ENCODE measurements at places on chromosomes 2 and 18.

GRCh38 chr2:206230060-206230762, 44.3 kb upstream of the ZDBF2 start:
- no peak for DNase-seq

GRCh38 chr2:231228974-231229529, 30.6 kb downstream of the ARMC9 start:
- DNase-seq: no peak

DNA sequence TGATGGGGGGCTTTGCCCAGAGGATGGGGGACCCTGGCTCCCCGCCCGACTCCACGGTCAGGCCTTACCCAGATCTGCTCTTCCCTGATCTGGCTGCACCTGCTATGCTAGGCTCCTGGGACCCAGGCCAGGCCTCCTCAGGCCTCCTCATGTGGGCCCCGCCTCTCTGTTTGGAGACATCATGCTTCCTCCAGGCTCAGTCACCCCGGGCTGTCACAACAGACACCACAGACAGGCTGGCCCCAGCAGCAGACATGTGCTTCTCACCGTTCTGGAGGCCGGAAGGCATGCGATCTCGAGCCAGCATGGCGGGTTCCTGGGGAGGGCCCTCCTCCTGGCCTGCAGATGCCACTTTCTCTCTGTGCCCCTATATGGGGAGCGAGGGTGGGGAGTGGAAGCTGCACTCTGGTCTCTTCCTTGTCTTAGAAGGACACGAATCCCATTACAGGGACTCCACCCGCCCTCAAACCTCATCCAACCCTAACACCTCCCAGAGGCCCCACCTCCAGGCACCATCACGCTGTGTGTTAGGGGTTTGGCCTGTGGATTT, 10.8 kb upstream of the NEU4 start:
- DNase-seq: no peak

- no peak for DNase-seq
Observed at GRCh38 chr2:96596596-96596995, 41.5 kb downstream of the KANSL3 start.

DNA sequence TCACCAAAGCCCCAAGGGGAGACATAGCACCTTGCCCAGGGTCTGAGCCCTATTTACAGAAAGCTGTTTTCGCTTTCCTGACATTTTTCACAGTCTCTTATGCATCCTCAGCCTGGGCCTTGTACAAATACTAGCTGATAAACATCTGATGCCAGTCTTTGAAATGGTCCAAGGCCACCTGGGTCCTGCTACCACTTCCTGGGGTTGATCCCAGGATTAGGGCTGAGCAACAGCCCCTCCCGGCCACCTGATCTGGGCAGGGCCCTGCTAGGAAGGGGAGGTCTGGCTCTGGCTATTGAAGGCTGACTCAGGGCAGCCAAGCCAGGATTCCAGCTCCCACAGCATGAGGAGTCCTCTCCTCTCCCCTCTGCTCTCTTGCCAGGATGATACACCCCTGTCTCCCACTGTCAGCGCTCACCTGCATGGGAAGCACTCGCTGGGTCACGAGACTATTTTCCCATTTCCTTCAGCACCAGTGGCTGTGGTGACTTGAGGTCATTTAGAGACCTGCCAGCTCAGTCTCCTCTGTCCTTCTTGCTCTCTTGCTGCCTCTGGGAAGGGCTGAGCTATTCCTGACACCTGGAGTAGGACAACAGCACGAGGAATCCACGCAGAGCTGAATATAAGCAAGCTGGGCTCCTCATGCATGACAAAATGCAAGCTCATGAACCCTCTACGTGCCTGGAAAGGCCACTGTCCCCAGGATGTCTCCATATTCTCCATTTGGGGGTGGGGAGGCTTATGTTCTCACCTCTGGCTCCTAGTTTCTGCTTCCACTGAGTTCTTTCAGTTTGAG, 53.0 kb upstream of the LGALSL start:
- DNase-seq: no peak

GRCh38 chr18:46663539-46663938, 6.5 kb upstream of the LOXHD1 start:
- DNase-seq: no peak
